T-cell (primary cell): ENCODE measurements at places on chromosomes 13 and 19.

GRCh38 chr19:46839752-46840497 is 10.7 kb downstream of the AP2S1 start:
- no peak for DNase-seq

DNA sequence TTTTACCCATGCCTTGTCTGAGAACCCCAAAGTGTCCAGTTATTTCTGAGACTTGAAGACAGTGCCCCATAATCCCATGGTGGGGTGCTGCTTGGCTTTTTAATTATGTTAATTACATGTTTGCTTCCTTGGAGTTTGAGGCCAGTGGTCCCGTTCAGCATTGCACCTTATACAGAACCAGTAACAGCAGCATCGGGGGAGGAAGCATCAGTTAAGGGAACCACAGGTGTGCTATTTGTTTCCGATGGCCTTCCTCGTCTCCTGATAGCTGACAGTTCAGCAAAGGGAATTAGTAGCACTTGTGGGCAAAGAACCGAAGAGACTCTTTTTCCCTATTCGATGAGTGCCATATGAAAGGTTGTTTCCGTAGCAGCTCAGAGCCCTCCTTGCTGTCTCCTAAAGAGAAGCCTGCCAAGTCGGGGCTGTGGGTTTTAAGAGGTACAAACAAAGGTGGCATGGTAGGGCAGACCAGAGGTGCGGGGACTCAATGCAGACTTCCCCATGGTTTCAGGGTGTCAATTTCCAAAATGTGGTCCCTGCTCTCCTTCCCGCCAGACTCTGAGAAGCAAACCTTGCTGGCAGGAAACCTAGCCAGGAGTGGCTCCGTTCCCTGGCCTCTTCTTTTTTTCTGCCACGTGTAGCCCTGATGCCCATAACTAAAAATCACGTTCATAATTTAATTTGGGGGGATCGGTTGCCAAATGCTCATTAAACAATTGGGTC is 225.2 kb upstream of the TSHZ3 start:
- DNase-seq = no peak

DNA sequence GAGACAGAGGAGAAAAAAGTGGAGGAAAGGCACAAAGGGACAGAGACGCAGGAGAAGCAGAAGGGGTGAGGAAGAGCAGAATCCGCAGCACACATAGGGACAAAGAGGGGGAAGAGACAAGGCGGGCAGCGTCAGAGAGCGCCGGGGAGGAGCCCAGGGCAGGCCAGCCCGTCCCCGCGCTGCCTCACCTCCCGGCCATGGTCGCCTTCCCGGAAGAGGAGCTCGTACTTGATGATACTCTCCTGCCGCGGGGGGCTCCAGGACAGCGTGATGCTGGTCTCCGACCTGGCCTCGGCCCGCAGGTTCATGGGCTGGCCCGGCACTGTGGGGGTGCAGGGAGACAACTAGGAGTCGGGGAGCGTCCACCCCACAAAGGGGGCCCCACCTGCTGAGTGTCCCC is 100.6 kb downstream of the PTPRS start:
- DNase-seq = no peak

DNA sequence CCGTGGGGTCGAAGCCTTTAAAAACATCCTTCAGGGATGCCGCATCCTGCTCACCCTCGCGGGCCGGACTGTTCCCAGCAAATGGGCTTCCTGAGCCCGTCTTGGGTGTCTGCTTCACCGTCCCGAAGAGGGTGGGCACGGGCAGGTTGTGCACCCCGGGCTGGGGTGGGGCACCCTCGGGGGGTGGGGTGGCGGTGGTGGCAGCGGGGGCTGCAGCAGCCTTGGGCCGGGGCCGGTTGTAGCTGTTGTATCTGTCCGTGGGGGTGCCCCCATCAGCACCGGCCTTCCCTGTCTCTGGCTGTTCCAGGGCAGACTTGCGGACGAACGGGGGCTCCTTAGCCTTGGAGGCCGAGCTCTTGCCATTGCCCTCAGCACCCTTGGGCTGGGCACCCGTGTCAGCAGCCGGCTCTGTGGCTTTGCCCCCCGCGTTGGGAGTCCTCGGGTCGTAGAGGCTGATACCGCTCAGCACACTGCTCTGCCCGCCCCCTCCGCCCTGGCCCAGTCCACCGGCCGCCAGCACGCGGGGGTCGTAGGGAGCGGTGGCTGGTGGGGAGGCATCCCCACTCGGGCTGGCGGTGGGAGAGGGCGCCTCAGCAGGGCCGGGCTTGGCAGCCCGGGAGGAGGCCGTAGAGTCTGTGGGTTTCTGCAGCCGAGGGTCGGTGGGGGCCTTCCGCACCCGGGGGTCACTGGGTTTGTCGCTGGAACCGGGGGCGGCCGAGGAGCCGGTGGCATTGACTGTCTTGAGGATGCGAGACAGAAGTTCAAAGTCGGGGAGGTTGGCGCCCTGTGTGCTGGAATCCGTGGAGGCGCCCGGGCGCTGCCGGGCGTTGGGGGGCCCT is 18.2 kb upstream of the TMEM160 start:
- DNase-seq = no peak

DNA sequence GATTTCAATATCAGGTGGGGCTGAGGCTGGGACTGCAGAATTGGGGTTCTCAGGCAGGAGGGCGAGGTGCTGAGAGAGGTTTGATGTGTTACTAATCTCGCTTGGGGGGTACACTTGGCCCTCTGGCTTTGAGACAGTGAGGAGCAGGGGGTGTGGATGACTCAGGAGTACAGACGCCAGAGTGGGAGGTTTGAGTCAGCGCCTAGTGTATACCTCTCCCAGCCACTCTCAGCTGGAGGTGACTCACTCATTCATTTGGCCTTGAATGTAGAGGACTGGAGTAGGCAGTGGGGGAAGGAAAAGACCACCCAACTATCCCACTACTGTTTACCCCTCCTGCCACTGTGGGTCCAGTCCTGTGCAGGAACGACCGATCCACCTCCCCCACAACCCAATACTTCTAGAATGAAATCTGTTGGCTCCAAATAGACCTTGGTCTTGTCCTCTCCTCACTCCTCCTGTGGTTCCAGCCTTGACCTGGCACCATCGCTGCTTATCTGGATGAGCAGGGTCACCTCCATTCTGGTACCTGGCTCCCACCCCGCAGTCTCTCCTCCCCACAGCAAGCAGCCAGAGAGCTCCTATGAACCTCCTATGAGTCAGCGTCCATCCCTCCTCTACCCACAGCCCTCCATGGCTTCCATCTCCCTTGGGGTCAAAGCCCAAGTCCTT is 20.1 kb upstream of the ZNRF4 start:
- no peak for DNase-seq

GRCh38 chr19:47429140-47429793 is 9.9 kb upstream of the MEIS3 start:
- DNase-seq = no peak

DNA sequence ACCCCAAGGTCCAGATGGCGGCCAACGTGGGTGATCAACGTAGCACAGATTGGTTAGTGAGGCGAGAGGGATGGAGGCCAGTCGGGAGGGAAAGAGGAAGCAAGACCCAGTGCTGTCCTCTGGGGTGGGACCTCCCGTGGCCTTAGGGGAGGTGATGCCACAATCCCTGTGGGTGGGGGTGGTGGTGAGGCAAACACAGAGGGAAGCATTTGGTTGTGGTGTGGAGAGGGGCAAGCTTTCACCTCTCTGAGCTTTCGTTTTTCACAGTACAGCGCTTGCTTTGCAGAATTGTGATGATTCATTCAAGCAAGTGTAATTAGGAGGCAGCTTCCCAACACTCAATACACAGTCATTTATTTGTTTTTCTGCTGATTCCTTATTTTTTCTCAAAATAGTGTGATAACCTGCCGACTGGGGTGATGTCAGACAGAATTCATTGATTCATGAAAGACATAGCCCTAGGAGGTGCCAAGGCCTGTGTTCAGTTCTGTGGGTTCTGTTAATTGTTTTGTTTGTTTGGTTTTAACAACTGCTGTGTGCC is 2.4 kb downstream of the LENG8 start:
- no peak for DNase-seq

- no peak for DNase-seq
Observed at GRCh38 chr13:44768775-44769581, 192.8 kb upstream of the TSC22D1 start.

GRCh38 chr13:97502181-97502580 is 68.2 kb downstream of the RAP2A start:
- no peak for DNase-seq

DNA sequence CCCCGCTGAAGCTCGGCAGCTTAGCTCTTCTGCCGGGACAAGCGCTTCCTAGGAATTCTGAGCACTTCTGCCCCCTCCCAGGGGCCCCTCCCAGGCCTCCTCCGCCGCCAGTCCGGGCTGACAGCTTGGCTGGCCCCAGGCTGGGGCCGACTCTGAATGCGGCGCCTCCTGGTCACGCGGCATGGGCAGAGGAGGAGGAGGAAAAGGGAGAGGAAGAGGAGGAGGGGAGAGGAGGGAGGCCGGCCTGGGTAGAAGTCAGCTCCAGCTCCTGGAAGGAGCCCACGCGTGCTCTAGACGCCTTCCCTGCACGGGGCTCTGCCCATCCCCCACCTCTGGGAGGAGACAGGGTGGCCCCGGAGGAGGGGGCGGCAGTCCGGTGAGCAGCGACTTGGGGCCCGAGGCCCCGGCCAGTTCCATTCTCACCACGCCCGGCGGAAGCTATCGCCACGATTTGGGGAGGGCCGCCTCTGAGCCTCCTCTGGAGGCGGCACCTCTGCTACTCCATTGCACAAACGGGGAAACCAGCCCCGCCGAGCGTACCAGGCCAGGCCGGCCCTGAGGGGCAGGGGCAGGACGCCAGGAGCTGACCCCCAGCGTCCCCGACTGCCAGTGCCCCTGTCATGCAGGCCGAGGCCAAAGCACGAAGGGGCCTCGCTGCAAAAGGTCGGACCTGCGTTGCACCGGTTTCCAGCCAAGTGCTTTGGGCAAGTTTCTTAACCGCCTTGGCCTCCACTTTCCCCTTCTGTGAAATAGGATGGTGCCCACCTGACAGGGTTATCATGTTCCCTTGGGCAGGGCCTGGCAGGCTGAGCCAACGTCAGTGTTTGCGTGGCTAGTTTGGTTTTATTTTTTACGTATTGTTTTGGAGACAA is 31.6 kb downstream of the CCNE1 start:
- no peak for DNase-seq

- no peak for DNase-seq
Observed at GRCh38 chr13:40230833-40231266, 435.6 kb downstream of the FOXO1 start.

GRCh38 chr13:71830736-71831135 is 36.3 kb downstream of the DACH1 start:
- DNase-seq = no peak

DNA sequence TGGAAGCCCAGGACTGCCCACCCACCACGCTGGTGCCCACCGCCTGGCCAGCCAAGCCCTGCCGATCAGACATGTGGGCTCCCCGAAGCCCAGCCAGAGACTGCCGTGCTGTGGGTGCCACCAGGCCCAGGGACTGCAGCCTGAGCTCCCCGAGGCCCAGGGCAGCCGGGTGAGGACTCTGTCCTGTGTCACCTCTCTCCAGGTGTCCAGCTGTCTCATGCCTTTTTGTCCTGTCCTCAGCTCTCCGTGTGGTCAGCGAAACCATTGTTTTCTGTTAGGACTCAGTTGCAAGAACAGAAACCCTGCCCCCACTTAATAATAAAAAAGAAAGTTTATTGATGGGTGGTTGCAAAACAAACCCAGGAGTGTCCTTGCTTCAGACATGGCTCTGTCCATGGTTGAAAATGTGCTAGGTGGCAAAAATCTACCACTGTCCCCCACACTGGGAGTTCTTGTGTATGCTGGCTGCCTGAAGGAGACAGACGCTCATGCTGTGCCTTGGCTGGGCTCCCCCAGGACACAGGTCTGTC is 9.9 kb downstream of the PLEKHF1 start:
- DNase-seq = no peak

DNA sequence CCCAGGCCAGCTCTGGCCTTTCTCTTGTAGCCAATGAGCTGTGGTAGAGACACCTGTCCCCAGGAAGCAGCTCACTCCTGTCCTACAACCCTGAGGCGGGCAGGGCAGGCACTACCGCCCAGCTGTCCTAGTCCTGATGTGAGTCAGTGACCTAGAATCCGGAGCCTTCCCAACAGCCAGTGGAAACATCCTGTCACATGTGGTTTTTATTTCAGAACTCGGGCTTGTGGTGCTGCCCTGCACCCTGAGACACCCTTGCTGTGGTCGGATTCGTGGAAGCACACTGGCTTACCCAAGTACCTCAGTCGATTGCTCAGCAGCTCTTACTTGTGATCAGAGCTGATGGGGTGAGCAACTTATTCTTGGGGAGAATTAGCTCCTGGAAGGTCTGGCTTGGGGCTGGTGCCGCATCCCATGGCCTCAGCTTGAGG is 83.6 kb upstream of the ARHGEF7 start:
- no peak for DNase-seq

DNA sequence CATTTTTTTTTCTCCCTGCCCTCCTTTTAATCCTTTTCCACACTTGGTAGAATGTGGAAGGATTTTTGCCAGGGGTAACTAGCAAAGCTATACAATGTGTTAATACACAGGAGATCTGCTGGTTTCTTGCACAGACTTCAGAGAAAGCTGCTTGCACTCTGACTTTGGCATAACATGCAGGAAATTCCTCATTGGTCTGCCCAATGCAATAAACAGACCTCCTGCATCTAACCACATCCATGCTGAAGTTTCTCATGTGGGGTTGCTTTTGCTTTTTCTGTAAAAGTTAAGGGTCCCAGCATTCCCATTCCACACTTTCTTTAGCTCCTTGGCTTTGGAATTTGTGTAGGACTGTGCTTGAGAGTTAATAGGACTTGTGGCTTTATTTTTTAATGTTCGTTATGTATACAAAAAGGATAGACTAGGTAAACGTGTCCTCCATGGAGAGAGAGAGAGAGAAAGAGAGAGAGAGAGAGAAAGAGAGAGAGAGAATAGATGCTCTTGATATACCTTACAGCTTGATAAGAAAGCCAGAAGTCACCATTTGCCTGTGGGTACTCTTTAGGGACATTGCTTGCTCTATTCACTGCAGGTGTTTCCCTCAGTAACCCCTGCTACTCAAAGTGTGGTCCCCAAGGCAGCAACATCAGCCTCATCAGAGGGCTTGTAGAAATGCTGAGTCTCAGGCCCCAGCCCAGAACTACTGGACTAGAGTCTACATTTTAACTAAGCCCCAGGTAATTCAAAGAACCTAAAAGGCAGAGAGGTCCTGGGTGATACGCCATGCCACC is 170.5 kb downstream of the SHISA2 start:
- DNase-seq = no peak

GRCh38 chr13:59144700-59145099 is 1019.0 kb downstream of the DIAPH3 start:
- DNase-seq = no peak

GRCh38 chr19:16442386-16443276 is 29.1 kb downstream of the EPS15L1 start:
- DNase-seq = no peak

DNA sequence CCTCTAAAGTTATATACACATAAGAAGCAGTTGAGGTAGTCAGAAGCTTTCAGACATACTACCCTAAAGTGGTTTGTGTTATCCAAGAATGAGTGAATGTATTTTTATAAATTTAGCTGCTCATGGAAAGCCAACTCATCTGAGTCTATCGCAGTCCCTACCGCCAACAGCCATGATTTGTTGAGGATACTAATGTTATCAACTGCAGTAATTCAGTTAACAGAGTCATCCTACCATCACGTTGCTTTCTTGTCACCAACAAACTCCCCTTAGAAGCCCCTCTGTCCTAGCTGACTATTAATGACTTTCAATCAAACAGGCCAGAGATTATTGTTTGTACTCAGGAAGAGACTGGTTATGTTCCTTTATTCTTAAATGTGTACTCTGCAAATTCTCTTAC is 169.9 kb downstream of the DCT start:
- DNase-seq = no peak
